ENCODE measurements at places on chromosomes 11 and 22. TPM values are rescaled to one million over a fixed set of nuclear protein-coding genes. Genes with fewer than 3 reads are reported as not detected.

PLAAT5 gene
- not detected for total RNA-seq

- peak; percentile 35 for DNase-seq
Observed at GRCh38 chr11:99979042-99979441, 708.0 kb upstream of the ARHGAP42 start.

WBP2NL gene
- total RNA-seq, result 0.24 TPM

OR51A2 gene
- not detected for total RNA-seq

KRTAP5-10 gene
- not detected for total RNA-seq

ACAD8 gene
- 34.8 TPM for total RNA-seq

DNA sequence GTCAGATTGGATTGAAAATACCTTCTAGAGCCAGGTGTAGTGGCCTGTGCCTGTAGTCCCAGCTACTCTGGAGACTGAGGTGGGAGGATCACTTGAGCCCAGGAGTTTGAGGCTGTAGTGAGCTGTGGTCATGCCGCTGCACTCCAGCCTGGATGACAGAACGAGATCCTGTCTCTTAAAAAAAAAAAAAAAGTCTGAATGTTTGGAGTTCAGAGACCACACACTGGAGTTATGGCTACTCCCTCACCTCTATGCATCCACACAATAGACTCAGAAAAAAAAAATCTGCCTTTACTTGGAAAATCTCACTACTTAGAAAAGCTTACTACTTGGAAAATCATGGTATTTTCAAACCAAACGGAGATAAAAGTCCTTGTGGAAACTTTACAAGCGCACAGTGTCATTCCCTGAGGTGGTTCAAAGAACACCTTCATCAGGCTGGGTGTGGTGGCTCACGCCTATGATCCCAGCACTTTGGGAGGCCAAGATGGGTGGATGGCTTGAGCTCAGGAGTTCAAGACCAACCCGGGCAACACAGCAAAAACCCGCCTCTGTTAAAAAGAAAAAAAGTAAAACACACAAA lies 63.9 kb upstream of the PICALM start:
- DNase-seq, result no peak

GRCh38 chr22:23113847-23114720 lies 27.7 kb downstream of the RSPH14 start:
- DNase-seq, result no peak

DNA sequence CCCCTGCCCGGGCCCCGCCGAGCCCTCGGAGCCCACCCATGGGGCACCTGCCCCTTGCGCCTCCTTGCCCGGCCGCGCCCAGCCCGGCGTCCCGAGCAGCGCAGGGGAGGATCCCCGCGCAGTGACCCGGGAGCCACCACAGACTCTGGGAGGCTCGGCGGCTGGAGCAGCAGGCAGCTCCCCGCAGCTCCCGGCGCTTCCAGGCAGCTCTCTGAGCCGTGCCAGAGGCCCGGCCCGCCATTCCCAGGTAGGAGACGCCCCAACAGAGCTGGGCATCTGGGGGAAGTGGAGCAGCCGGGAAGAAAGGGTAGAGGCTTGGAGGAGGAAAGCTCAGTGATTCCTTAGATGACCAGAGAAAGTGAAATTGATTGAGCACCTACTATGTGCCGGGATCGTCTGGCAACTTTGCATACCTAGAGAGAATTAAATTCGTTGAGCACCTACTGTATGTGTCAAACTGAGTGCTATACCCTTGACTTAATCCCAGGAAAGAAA lies 670 bp downstream of the RASD2 start:
- no peak for DNase-seq

- DNase-seq, result peak; percentile 93
Observed at GRCh38 chr11:12331239-12331874, 46.0 kb upstream of the PARVA start.

CASP5 gene
- not detected for total RNA-seq

DNA sequence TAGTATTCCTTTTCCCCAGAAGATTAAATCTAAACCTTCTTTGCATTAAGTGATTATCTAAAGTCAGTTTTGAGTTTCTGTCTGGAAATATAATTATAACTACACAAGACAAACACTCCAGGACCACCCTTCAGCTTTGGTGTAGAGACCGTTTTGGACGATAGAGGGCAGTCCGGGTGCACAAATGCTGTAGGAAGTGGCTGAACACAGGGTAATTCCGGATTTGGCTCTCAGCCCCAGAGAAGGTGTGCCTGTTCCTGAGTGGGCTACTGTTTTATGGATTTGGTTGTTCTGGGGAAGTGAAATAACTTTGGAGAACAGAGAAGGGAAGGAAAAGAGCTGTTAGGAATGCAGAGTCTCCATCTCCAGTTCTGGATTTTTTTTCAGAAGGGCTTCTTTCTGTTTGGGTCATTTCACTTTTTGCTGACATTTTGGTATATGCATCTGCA lies 14.8 kb downstream of the EXT2 start:
- DNase-seq, result peak; percentile 90

- DNase-seq, result no peak
Observed at GRCh38 chr11:128901653-128902514, 10.7 kb downstream of the KCNJ5 start.

DNA sequence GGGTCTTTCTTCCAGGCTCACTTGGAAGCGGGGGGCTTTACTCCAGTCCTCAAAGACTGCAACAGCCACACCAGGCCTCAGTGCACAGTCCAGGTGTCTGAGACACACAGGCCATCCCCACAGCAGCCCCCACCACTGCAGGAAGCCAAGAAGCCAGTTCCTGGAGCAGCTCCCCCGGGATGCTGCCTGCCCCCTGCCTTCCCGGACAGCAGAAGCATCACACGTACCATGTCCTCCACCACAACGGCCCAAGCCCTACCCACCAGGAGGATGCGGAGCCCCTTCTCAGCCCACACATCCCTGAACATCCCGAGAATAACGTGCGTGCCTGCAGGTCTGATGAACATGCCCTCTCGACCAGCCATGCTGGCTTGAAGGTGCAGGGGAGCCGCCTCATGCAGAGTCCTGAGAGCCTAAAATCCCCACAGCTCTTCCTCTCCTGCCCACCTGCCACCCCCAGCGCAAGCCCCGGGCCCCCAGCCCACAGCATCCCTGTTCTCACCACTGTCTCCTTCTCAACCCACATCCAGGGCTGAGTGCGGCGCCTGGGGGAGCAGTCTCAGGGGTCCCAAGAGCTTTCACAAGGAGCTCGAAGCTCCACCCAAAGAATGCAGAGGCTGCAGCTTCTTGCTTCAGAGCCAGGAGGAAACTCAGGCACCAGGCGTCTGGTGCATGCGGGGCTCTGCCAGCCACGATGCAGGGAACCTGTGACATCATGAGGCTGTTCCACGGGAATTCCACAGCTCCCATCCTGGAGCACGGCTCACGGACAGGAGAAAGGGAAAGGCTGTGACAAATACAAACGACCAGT lies 209.6 kb downstream of the BRD1 start:
- DNase-seq, result no peak

All from A673 (cell line).